ENCODE measurements at places on chromosomes 2 and 18.
A peak's percentile ranks its signal among the peaks of the same experiment; 100 is the strongest.

DNA sequence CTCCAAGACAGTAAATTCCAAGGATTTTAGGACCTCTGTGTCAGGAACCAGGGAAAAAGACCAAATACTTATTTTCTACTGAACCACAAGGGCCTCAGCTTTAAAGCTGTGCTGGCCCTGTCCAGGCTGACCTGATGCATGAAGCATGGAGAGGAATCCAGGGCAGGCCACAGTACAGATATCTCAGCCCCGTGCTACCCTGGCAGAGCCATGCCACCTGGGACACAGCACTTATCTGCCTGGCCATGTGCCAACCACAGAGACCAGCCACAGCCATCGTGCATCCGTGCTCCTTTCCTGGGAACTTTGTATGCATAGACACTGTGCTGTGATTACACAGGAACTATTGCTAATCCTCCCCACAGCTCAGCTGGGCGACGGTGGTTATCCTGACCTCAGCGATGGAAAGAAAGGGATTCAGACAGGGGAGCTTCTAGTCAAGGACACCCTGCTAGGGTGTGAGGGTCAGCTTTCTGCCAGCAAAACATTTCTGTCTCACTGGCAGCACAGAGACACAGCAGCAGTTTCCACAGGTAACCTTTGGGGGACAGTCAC lies 687.4 kb upstream of the ID2 start:
- no peak for DNase-seq

- DNase-seq, result peak; percentile 42
These were observed 35.5 kb upstream of the CTDP1 start for GRCh38 chr18:79644006-79644665.

DNA sequence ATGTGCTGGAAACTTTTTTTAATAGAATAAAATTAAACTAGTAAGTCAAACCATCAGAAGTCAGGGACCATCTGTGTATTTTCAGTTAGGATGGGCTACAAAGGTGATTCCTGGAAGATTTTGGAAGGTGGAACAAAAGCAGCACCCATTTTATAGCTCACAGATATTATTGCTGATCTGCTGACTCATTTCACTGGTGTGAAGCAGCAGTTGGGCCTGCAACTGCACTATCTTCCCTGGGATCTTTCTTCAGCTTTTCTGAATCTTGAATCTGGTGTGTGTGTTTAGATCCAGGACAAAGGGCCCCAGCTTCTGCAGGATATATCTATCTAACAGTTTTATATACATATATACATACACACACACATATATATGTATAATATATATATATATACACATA lies 35.6 kb upstream of the BCL11A start:
- no peak for DNase-seq

DNA sequence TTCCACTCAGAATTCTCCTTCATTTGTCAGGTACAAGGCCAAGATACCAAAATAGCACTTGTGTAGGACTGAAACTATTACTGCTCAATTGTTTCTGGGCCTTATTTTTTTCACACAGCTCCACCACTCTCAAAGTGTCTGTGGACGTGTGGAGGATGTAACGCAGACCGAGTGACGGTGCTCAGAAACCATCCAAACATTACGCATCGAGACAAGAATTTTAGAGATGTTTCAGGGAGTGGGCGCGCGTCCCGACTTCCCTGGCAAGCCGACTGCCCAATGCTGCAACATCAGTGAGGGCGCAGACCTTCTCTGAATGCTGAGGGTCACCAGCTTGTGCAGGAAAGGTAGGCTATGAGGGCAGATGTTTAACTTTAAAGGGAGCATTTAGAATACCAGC lies 108.4 kb downstream of the GATA6 start:
- no peak for DNase-seq

DNA sequence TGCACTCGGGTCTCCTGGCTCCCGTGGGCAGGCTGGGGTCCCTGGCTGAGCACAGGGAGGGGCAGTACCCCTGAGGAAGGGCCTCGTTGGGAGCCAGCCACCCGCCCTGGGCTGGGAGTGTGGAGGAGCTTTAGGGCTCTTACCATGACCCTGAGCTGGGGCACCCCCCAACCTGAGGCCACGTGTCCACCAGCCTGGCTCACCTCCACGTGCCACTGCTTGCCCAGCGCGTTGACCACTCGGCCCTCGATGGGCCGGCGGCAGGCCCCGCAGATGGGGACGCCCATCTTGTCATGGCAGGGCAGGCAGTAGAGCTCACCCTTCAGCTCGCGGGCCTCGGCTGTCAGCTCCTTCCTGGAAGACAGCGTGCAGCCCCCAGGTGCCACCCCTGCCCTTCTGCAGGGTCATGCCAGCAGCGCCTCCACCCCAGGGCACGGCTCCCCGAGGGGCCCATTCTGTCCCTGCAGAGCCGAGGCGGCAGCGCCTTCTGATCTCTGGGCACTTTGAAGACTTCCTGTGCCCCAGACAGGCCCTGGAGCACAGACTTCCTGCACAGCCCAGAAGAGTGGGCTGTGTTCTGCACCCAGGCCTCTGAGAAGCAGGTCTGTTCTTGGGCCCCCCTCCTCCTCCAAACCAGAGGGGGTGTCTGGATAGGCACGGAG lies 4.0 kb upstream of the GPR17 start:
- no peak for DNase-seq

- no peak for DNase-seq
These were observed 13.8 kb upstream of the DSC3 start for GRCh38 chr18:31056296-31056695.

- no peak for DNase-seq
These were observed 226.2 kb upstream of the TNP1 start for GRCh38 chr2:217086038-217086522.

- DNase-seq, result no peak
These were observed 762 bp upstream of the SPOPL start for GRCh38 chr2:138500592-138501424.

Measured in stimulated activated CD8-positive, alpha-beta memory T cell treated with anti-CD3 and anti-CD28 coated beads, Interleukin-15, amount 100 ng/mL, for 4 hours (primary cell).